ENCODE measurements at places on chromosomes 5 and 9.

DNA sequence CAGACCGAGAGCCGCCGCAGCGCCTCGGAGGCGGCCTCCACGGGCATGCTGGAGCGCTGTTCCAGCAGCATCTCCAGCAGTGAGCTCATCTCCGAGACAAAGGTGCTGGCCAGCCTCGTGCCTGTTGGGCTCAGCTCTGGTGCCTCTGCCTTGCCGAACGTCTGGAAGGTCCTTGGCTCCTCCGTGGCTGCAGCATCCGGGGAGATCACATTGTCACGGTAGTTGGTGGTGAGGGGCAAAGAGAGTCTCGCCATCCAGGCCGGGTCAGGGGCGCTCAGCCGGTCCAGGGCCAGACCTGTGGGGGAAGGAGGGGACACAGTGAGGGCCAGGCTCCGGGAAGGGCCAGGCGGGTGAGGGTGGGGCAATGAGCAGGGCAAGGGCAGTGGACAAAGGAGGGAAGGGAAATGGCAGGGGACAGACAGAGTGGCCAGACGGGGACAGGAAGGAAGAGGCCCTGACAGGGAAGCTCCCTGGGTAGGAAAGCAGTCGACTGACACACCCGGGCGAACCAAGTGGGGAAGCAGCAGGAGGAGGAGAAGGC, 12.4 kb downstream of the PCDH12 start:
- DNase-seq: no peak

- DNase-seq: no peak
These were observed 10.4 kb downstream of the QSOX2 start for GRCh38 chr9:136235171-136235570.

- no peak for DNase-seq
These were observed 28.6 kb downstream of the CSF2 start for GRCh38 chr5:132102101-132102701.

GRCh38 chr5:64166201-64166959, 737 bp downstream of the RNF180 start:
- DNase-seq: no peak

- DNase-seq: no peak
These were observed 85.7 kb upstream of the NIPBL start for GRCh38 chr5:36790847-36791246.

DNA sequence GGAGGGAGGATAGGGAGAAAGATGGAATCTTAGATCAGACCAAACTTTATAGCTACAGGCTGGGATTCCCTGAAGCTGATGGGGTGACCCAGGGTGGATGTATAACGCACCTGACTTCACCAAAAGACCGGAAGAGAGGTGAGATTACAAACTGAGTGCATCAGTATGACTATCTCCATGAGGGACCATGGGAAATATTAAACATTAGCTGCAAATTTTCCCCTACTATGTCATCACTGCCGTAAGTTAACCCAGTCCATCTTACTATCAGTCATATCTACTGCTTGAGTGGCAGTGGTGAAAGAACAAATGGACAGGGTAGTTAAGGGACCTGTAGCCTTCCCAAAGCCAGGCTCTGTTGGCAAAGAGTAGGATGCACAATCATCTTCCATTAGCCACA, 368.3 kb downstream of the EFNA5 start:
- DNase-seq: no peak

GRCh38 chr9:114894609-114895433, 35.6 kb downstream of the TNFSF8 start:
- no peak for DNase-seq

GRCh38 chr9:78146241-78146640, 89.6 kb upstream of the CEP78 start:
- no peak for DNase-seq

- DNase-seq: no peak
These were observed at the start of gene PCDHB16 for GRCh38 chr5:141182248-141182647. Gene PCDHB16 (plus strand): TSS chr5:141182387. CDS start chr5:141182560, 173 bp downstream.

- no peak for DNase-seq
These were observed 7.8 kb downstream of the IER5L start for GRCh38 chr9:129170229-129170628.

DNA sequence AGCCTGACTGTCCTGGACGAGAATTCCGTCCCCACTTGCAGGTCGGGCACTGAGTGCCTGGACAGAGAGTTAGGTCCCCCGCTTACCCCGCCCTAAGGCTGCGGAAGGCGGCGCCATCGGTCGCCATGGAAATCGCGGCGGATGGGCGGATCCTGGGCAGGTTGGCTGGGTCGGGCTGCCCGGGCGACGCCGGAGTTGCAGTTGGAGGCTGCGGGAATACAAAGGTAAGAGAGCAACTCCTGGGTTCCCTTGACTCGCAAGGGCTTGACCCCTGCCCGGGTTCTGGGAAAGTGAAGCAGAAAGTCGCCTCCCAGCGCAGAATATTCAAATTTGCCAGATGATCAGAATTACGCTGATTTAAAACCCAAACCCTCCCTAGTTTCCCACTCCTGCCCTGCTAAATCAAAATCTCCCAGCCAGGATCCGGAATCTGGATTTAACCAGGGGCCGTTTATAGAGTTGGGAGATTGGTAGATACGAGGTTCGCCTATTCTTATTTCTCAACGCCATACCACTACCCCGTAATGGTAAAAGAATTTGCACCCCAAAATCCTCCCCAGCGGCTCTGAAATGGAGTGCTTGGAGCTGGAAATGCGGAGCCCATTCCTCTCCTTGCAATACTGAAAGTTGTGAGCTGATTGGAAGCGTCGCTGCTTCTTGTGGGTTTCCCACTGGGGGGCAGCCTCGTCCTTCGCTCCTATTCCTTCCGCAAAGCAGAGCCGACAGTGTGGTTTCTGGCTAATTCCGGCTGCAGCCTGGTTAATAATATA, 156.4 kb upstream of the RASEF start:
- DNase-seq: no peak

DNA sequence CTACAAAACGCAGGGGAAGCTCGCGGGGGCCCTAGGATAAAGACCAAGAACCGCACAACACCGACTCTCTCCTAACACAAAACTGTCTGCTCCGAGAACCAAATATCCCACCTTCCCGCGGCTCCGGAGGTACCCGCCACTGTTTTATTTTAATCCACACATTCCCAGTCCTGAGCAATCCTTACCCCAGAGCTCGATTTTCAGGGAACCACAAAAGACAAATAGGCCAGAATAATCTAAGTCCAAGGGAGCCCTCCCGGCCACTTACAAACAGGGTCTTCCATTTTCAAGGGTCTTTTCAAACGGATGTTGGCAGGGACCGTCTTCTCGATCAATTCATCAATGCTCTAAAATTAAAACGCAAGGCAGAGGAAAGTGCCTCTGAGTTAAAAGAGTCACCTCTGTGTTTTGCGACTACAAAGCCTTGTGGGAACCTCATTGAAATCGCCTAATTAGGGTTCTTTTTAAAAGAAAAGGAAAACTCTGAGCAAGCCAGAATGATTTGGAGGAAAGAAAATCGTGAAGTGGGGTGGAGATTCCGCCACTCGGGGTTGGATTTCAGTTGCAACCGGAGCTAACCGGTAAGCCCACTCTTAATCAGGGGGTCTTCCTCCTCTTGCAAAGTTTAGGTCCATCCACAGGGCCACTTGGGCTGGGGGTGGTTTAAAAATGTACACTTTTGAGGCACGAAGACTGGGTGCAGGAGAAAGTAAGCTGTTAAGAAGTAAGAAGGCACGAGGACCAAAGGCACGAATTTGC, 1.0 kb downstream of the GLDC start:
- no peak for DNase-seq

- no peak for DNase-seq
These were observed 14.6 kb downstream of the PRUNE2 start for GRCh38 chr9:76891279-76891678.

GRCh38 chr9:110160123-110160522, 47.8 kb downstream of the C9orf152 start:
- no peak for DNase-seq

GRCh38 chr5:179878222-179879002, 19.8 kb upstream of the MRNIP start:
- no peak for DNase-seq

- DNase-seq: no peak
These were observed 15.8 kb downstream of the EXOC3 start for GRCh38 chr5:458547-459353.

GRCh38 chr5:177508837-177509236, 789 bp downstream of the DOK3 start:
- no peak for DNase-seq

DNA sequence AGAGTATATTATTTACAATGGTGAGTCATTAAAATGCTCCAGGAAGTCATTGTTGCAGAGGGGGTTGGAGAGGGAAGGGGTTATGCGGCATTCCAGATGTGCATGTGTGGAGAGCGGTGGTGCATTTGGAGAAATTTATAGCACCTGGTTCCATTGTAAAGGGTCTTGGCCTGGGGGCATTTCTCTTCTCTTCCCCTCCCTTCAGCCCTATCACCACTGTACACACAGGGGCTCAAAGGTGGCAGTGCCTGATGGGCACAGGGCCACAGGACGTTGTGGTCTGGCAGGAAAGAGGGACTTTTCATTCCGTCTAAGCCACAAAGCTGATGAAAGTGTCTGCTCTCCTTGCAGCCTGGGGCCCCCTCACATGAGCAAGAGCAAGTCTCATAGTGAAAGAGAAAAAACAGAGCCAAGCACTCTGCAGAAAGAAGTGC, 442.4 kb upstream of the ZNF462 start:
- no peak for DNase-seq

DNA sequence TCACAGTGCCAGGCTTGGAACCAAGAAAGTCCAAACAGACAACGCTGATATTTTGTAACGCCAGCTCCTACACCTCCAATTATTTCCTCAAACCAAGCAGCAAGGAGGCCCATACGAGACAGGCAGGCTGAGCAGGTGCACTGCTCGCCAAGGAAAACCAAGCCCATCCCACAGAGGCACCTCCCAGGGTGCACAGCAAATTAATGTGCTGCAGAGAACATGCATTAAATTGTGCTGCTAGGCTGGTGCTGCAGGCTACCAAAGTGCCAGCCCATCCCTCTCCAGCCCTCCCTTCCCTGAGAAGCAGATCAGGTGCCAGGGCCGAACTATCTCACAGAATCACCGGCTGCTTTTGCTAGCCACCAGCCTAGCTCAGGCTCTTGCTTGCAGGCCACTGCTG, 137.8 kb downstream of the PAX5 start:
- DNase-seq: no peak

- no peak for DNase-seq
These were observed 126.9 kb downstream of the SPOCK1 start for GRCh38 chr5:137372016-137372772.

DNA sequence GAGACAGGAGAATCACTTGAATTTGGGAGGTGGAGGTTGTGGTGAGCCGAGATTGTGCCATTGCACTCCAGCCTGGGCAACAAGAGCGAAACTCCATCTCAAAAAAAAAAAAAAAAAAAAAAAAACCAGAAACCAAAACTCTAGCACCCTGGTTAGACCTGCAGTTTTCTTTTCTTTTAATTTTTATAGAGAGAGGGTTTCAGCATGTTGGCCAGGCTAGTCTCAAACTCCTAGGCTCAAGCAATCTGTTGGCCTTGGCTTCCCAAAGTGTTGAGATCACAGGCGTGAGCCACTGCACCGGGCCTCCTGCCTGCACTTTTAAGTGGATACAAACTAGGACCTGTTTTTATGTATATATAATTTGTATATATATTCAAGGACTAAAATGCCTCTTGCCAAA, 12.9 kb upstream of the MTMR12 start:
- no peak for DNase-seq

DNA sequence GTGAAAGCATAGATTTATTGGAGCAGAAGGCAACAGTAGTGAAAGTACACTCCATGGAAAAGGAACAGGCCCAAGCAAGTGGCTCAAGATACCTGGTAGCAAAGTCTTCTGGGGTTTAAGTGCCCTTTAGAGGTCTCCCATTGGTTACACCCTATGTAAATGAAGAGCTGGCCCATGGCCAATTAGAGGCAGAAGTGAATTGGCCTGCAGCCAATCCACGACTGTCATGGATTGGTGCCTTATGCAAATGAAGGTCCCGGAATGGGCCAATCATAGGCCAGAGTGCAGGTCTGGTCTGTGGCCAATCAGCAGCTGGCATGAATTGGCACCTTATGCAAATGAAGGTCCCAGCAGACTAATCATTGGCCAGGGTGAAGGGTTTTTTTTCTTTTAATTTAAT, 64.2 kb upstream of the PCSK5 start:
- no peak for DNase-seq

DNA sequence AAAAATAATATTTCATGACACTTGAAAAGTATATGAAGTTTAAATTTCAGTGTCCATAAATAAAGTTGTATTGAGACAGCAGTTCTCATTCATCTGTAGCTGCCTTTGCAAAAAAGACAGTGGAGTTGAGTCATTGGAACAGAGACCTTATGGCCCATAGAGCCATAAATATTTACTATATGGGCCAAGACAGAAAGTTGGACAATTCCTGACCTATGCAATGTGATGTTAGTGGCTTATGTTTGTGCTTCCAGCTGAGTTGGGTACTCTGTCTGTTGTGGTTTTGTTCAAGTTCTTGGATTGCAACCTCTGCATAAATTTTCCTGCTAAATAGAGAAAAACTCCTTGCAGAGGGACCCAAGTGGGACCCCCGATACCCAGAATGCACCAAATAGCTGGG, 69.8 kb downstream of the KCNIP1 start:
- DNase-seq: no peak

GRCh38 chr5:17212996-17213395, 4.4 kb upstream of the BASP1 start:
- no peak for DNase-seq

GRCh38 chr9:108168236-108168850, 678.8 kb upstream of the KLF4 start:
- no peak for DNase-seq

DNA sequence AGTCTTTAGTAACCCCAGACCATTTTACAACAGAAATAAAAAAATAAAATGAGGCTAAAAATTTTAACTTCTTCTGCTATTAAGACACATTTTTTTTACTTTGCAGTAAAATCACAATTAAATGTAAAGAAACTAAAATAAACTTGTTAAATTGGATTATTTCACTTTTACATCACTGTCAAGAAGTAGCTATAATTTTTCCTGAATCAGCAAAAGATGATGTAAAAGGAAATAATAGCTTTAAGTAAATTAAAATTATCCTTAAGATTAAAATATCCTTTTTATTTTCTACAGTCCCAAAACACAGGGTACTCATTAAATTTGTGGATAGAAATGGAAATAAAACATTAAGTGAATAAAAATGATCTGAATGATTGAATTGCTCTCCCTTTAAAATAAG, 44.5 kb downstream of the TMEM232 start:
- no peak for DNase-seq

GRCh38 chr5:6731465-6732237, 18.4 kb downstream of the TENT4A start:
- DNase-seq: no peak

GRCh38 chr5:66894480-66895240, 298.5 kb downstream of the MAST4 start:
- DNase-seq: no peak

DNA sequence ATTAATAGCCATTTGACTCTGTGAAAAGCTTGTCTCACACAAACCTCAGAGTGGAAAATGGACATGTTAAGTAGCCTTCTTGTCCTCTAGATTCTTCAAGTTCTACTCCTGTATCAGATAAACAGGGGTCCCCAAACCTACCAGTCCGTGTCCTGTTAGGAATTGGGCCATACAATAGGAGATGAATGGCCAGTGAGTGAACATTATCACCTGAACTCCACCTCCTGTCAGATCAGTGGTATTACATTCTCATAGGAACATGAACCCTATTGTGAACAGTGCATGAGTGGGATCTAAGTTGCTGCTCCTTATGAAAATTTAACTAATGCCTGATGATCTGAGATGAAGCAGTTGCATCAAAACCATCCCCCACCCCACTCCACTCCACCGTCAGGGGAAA, 136.3 kb downstream of the TMEM232 start:
- DNase-seq: no peak

Data from GOT3 (cell line).